ENCODE measurements at places on chromosomes 1 and 21. TPM values are rescaled to one million over a fixed set of nuclear protein-coding genes. Genes with fewer than 3 reads are reported as not detected.

Gene LCE1A
- total RNA-seq, result not detected

Gene DLGAP3
- 44.8 TPM for total RNA-seq

Gene SPRR4
- not detected for total RNA-seq

Gene FOXO6
- total RNA-seq, result 11.7 TPM

Gene SLFNL1
- total RNA-seq, result 0.20 TPM

Gene RGS4
- 31.6 TPM for total RNA-seq

Gene LRRC38
- total RNA-seq, result not detected

Gene CFHR3
- not detected for total RNA-seq

Gene CLCA4
- not detected for total RNA-seq

Gene CD1D
- total RNA-seq, result 0.25 TPM

Gene NBL1
- total RNA-seq, result 14.4 TPM

Gene MPZ
- 16.4 TPM for total RNA-seq

Gene ZNF124
- 137 TPM for total RNA-seq

Gene S100A6
- total RNA-seq, result 41.9 TPM

Gene SLC1A7
- total RNA-seq, result not detected

Gene ESPN
- total RNA-seq, result 25.7 TPM

Gene IQCC
- 2.7 TPM for total RNA-seq

Gene OLIG2
- 21.4 TPM for total RNA-seq

Gene KDM5B
- 338 TPM for total RNA-seq

Gene ARHGAP29
- total RNA-seq, result 1.1 TPM

Gene SERPINC1
- total RNA-seq, result not detected

Gene S100A8
- total RNA-seq, result not detected

Gene NT5C1A
- total RNA-seq, result not detected

Gene TMEM59
- 309 TPM for total RNA-seq

Gene COL24A1
- total RNA-seq, result 0.15 TPM

Gene PBX1
- 98.7 TPM for total RNA-seq

Gene ATP1A2
- not detected for total RNA-seq

Gene KRTAP21-3
- total RNA-seq, result not detected

Gene F11R
- 7.7 TPM for total RNA-seq

Gene APCS
- not detected for total RNA-seq

Gene SELE
- not detected for total RNA-seq
